RPMI7951 (cell line): ENCODE measurements at places on chromosomes 12 and 14.

GRCh38 chr12:123580772-123581171 is 3.6 kb upstream of the TMED2 start:
- DNase-seq = no peak

DNA sequence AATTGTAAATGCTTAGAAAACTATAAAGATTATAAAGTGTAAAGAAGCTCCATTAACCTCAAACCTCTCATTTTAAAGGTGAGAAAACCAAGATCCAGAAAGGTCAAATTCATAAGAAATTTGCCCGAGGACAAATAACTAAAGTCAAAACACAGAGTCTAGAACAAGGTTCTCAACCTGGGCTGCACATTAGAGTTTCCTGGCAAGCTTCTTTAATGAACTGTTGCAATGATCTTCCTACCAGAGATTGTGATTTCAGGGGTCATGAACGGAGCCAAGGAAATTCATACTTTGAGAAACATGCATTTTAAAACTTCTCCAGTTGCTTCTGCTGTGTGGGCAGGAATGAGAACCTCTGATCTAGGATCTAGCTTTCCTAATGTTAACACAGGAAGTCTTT is 86.8 kb downstream of the DERA start:
- DNase-seq = no peak

DNA sequence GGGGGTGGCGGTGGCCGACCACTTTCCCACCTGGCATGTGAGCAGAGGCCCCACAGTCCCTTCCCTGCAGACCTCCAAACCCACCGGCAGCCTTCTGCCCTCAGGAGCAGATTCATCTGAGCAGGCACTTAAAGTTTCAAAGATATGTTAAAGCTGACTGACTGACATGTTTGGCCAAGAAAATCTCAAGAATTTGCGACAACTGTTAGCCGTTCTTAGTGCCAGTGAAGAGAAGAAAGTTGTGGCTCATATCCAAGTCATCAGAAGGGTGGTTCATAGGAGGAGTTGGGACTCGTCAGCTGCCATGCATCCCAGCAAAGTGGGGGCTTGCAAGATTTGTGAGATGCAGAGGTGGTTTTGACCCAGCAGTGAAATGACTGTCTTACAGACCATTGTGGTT is 27.2 kb downstream of the ELK3 start:
- no peak for DNase-seq

DNA sequence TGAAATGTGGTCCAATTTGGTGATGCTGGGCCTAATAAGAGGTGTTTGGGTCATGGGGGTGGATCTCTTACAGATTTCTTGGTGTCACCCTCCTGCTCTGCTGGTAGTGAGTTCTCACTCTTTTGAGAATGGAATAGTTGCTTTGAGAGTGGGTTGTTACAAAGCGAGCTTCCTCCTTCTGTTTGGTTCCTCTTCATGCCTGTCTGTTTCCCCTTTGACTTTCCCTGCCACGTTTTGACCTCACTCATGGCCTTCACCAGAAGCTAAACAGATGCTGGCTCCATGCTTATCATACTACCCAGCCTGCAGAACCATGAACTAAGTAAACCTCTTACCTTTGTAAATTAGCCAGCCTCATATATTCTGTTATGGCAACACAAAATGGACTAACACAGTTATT is 57.7 kb upstream of the LDHB start:
- DNase-seq = no peak

DNA sequence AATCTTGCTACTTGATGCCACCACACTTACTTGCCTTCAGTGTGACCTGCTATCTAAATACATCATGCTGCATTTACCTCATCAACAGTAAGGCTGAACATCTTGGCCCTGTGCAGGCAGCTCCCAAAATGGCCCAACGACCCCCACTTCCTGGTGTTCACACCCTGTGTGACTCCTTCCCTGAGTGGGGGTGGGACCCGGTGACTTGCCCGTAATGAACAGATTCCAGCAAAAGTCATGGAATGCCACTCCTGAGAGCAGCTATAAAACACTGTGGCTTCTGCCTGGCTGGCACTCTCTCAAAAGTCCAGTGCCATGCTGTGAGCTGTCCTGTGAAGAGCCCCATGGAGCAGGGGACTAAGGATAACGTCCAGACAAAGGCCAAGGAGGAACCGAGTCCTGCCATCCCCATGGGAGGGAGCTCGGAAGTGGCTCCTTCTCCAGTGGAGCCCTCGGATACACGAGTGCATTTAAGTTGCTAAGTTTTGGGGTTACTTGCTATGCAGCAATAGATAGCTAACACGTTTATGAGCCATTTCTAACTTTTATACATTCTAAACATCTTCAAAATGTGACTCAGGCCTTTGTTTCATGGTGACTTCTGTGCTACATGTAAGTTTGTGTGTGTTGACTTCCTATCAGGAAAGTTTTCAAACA is 33.0 kb downstream of the P2RX2 start:
- no peak for DNase-seq

- no peak for DNase-seq
These were observed 380.3 kb downstream of the CCER1 start for GRCh38 chr12:90574676-90575075.

- peak; percentile 86 for DNase-seq
These were observed at the start of gene GPATCH2L for GRCh38 chr14:76151398-76152332. Gene GPATCH2L, plus strand, starts transcription at chr14:76151922. Its CDS starts 2,442 bp downstream, at chr14:76154364.

GRCh38 chr12:111211910-111212757 is 156.8 kb downstream of the PHETA1 start:
- DNase-seq = no peak

GRCh38 chr14:21668377-21668776 is 5.2 kb downstream of the OR4E1 start:
- DNase-seq = peak; percentile 49

GRCh38 chr14:65834812-65835211 is 422.3 kb downstream of the FUT8 start:
- no peak for DNase-seq

DNA sequence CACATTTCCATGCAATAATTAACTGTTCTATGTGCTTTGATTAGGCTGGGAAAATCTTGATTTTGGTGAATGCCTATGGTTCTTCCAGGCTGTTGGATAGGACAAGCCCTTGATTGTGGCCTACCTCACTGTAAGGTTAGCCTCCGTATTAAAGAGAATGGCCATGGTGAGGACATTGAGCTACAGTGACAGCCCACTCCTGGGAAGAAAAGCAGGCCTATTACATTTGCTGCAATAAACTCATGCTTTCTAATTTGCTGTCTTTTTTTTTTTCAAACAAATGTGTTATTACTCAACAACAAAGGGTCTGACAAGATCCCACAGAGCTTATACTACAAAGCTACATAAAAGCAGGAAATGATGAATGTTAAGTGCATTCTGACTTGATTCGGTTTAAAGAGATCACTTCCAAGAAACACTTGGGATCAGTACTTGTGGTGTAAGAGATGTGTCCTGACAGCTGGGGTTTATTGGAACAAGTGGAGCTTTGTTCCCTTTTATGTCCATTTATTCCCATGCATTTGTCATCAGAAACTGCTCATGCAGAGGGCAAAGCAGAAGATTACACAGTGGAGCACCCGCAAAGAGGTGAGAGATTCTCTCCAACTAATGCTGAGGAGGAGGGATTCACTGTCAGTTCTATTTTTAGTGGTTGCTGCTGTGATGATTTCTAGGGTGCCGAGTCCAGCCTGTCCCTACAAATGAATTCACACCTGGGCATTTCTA is 29.1 kb upstream of the KCNK10 start:
- DNase-seq = peak; percentile 42

- no peak for DNase-seq
These were observed 168.7 kb downstream of the C12orf75 start for GRCh38 chr12:105499205-105499604.

DNA sequence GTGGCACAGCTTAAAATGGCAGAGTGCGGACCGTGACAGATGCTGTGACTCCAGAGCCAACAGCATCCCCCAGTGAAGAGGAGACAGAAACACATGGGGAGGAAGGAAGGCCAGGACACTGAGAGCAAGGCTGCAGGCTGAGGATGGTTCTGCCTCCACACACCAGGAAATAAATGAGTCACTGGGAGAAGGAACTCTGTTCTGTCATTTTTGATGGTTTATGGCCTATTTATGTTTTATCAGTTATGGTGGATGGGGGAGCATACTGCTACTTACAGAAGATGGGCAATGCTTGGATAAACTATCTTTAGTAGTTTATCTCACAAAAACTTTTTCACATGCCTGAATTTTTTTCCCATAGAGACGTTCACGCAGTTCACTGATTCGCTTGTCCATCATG is 33.8 kb downstream of the ZFYVE21 start:
- no peak for DNase-seq

GRCh38 chr12:117486840-117487659 is 125.6 kb upstream of the NOS1 start:
- DNase-seq = peak; percentile 94

- DNase-seq = peak; percentile 94
These were observed 14.9 kb upstream of the IRF2BPL start for GRCh38 chr14:77043177-77043983.

DNA sequence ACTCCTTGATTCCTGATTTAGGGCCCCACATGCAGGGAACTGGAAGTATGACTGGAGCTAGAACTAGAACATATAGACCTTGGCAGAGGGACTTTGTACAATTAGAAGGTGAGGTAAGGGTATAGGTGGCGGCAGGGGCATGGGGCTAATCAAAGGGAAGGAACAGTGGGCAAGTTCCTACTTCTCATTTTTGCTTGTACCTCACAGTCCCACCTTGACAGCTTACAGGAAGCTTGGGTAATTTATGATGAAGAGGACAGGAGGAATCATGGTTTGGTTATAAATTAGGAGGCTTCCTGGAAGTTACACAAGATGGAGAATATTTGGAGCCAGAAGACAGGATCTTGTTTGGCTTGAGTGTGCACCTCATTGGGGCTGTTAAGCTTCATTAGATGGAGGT is 33.4 kb downstream of the SUSD6 start:
- no peak for DNase-seq

GRCh38 chr12:132481345-132481744 is 8.6 kb upstream of the FBRSL1 start:
- no peak for DNase-seq

- no peak for DNase-seq
These were observed 19.9 kb downstream of the LRTM2 start for GRCh38 chr12:1839956-1840951.

DNA sequence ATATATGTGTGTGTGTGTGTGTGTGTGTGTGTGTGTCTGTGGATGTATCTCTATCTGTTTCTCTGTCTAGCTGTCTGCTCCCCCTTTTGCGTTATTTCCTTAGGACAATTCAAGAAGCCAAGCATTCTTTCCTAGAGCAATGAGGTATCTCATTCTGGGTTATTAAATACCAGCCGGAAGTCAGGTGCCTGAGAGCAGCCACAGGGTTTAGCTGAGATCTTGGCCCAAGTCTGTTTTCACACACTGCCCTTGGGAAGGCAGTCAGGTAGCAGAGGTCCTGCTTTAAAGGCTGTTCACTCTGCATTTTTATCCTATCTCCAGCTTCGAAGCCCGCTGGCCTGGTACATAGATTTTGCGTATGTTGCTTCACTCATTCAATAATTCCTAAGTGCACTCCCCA is 76.8 kb downstream of the TSPAN9 start:
- DNase-seq = no peak

- DNase-seq = no peak
These were observed 308.0 kb upstream of the SFSWAP start for GRCh38 chr12:131402781-131403396.

- peak; percentile 35 for DNase-seq
These were observed 9.2 kb upstream of the PLEKHD1 start for GRCh38 chr14:69475194-69475818.

- DNase-seq = no peak
These were observed 21.3 kb downstream of the DCAF4 start for GRCh38 chr14:72947366-72948160.

- DNase-seq = peak; percentile 0
These were observed at the start of gene UNC79 for GRCh38 chr14:93430315-93431035. Gene UNC79, plus strand, starts transcription at chr14:93430939. Its CDS starts 91 bp downstream, at chr14:93431030.

DNA sequence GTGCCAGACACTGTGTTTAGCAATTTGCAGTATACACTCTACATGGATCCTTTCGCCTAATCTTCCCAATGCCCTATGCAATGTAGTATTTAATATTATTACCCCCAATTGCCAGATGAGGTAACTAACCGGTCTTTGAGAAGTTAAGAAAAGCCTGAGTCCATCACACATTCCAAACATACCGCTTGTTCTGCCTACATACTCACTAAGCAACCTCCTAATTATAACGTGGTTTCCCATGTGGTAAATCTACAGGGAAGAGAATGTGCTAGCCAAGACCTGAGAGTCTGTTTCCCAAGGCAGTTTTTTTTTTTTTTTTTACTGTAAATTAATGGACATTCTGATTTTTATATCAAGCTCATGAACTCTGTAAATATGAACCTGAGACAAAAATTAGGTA is 37.2 kb downstream of the ATP2B1 start:
- DNase-seq = peak; percentile 74

GRCh38 chr12:104494137-104494792 is 37.5 kb downstream of the CHST11 start:
- peak; percentile 73 for DNase-seq

- no peak for DNase-seq
These were observed 123.8 kb upstream of the PTPRQ start for GRCh38 chr12:80320121-80320678.

DNA sequence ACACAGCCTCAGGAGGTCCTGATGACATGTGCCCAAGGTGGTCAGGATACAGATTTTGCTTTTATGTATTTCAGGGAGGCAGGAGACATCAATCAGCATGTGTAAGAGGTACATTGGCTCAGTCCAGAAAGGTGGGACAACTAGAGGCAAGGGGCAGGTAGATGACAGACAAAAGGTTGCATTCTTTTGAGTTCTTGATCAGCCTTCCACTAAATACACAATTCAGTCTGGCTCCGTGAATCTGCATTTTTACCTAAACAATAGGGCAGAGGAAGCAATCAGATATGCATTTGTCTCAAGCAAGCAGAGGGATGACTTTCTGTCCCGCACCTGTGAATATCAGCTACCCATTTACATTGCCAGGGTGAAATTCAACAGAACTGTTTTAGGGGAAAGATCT is 178.6 kb downstream of the KSR2 start:
- DNase-seq = no peak

GRCh38 chr12:25372969-25373817 is 122.5 kb upstream of the KRAS start:
- DNase-seq = no peak

- DNase-seq = no peak
These were observed 36.4 kb downstream of the TESPA1 start for GRCh38 chr12:54948171-54948570.

GRCh38 chr12:90790747-90791146 is 164.2 kb downstream of the CCER1 start:
- DNase-seq = no peak

DNA sequence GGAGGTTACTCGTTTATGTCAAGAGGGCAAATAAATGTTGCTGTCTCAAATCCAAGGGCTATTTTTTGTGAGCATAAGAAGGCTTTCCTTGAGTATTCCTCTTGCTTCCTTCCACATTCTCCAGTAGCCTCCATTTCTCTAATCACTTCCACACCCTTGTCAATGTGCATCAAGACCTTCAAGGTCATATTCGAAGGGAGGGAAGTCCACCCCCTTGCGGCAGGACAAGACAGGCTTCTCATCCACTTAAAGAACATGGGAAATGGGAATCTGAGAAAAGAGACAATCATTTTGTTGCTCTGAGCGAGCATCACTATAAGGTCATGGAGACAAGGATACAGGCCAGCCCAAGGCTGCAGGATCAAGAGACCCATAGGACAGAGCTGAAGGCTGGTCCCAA is 13.2 kb upstream of the DHRS2 start:
- DNase-seq = no peak

- no peak for DNase-seq
These were observed 6.3 kb upstream of the RIN3 start for GRCh38 chr14:92507174-92507768.
